GM04503 (cell line): ENCODE measurements at places on chromosomes 7 and 10.

DNA sequence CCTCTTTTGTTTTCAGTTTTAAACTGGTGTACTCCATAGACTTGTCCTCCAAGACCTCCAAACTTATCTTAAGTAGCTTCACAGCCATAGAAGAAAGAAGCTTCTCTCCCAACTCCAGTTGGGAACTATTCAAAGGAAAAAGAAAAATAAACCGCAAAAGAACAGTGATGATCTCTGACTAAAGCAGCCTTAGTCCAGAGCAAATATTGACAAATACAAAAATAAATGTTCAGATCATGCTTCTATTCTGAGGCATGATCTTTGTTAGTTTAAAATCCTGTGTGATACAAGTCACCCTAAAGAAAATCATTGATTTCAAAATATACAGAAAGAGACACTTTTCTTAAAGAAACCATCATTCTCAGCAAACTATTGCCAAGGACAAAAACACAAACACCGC is 373.0 kb upstream of the SMIM30 start:
- DNase-seq, result no peak

GRCh38 chr7:112395893-112396292 is 54.4 kb upstream of the IFRD1 start:
- no peak for DNase-seq

GRCh38 chr7:141464551-141464950 is 86.7 kb upstream of the AGK start:
- no peak for DNase-seq

GRCh38 chr7:43616977-43617376 is 34.1 kb downstream of the STK17A start:
- no peak for DNase-seq

GRCh38 chr10:52951824-52952223 is 179.2 kb upstream of the MBL2 start:
- DNase-seq, result no peak

DNA sequence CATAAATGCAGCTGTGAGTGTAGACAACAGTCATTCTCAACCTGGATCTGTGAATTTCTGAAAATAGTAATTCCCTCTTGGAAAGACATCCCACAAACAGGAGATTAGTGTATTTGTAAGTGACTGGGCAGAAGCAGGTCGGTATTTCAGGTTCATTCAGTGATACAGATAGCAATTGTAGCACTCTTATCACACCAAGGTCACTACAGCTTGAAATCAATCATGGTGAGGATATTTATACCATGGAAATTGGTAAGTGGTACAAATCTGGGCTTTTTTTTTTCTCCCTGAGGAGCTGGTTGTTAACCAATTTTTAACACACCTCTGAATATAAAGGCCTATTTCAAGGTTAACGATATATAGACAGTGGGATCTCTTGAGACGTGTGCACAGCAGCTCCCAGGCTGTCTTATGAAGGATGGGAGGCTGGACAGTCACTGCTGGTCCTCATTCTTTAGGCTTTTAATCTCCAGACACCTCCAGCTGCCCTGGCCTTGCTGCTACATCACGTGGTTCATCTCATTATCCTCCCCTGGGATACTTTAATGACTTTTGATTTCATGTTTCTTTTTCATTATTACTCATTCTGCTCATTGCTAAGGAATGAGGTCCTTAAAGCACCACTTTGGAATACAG is 87.1 kb downstream of the ITGA8 start:
- DNase-seq, result no peak

DNA sequence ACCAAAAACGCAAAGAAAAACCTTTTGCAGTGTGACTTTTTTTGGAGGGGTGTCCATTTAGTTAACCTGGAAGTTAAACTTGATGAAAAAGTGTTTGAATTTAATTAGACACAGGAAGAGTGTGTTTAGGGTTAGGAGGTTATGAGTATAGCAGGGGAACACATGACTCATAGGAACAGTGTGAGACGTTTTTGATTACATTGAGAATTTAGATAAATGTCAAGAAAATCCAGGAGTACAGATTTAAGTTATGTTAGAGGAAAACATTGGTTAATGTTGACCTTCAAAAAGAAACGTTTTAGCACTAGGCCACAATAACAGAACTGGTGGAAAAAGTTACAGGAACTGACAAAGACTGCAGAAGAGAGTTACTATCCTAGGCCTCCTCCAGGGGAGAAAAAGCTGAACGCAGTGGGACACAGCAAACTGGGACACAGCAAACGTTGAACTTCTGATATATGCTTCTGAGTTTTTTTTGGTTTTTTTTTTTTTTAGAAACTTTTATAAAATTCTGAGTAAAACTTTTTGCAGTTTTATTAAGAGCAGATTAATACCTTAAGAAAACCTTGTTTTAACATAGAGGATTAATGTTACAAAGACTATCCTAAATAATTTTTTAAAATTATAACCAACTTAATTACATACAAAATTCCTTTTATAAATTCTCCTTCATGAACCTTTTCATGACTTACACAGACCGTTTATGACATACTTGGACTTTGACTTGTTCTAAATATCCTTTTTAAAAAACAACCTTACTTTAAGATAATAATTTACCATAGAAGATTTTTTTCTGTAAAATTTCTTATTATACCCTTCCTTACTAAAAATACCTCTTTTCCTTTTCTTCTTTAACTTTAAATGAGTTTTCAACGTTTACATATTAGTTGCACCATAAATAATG is 22.2 kb downstream of the LANCL2 start:
- DNase-seq, result no peak

GRCh38 chr10:12841826-12842225 is 159.7 kb downstream of the CCDC3 start:
- DNase-seq, result no peak

GRCh38 chr7:140610204-140611165 is 30.1 kb downstream of the DENND2A start:
- no peak for DNase-seq

DNA sequence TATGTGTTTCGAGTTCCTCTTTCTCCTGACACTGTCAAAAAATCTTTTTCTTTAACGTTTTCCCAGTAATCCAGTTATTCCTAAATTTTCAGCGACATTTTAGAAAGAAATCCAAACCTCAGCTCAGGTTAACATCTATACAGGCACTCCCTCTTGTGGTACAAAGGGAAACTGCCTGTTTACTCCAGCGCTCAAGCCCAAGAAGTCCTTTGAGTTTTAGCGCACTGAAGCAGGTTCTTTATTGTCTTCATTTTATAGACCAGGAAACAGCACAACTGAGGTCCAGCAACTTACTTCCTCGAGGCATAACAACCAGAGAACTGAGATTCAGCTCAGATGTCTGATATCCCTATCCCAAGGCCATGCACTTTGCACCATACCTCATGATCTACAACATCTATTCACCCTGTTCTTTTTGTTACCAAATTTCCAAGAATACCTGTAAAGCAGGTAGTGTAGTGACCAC is 287.2 kb upstream of the MKLN1 start:
- no peak for DNase-seq

DNA sequence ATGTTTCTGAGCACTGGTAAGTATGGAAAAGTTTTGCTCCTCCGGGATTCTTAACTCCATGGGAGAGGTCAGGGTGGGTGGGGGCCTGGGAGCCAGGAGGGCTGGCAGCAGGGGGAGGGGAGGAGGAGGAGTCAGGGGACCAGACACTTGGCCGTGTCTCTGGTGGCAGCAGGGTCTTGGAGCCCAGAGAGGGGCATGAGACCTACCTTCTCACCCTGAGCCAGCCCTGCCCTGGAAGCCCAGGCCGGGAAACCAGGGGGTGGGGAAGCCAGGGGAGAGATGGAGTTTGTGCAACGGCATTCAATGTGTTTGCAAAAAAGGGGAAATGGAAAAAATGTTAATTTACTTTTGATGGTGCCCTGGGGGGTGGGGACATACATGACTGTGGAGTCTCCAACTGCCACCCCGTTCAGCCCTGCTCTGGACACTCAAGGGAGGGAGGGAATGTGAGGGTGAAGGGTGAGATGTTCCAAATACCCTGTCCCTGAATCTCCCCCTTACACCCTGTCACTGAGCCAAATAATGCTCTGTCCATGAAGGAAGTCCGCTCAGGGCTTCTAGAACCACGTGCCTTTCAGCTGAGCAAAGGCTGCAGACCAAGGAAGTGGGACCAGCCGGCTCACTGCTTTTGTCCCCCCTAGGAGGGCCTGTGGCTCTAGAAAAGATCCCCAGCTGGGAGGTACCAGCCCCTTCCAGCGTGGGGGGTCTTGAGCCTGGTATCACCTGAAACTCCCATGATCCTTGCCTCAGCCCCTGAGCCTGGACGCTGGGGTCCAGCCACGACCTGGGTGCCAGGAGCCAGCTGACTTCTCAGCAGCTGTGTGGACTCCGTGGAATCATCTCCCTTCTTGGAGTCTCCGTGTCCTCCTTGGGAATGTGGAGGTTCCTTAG is 48.3 kb downstream of the TMEM270 start:
- no peak for DNase-seq

DNA sequence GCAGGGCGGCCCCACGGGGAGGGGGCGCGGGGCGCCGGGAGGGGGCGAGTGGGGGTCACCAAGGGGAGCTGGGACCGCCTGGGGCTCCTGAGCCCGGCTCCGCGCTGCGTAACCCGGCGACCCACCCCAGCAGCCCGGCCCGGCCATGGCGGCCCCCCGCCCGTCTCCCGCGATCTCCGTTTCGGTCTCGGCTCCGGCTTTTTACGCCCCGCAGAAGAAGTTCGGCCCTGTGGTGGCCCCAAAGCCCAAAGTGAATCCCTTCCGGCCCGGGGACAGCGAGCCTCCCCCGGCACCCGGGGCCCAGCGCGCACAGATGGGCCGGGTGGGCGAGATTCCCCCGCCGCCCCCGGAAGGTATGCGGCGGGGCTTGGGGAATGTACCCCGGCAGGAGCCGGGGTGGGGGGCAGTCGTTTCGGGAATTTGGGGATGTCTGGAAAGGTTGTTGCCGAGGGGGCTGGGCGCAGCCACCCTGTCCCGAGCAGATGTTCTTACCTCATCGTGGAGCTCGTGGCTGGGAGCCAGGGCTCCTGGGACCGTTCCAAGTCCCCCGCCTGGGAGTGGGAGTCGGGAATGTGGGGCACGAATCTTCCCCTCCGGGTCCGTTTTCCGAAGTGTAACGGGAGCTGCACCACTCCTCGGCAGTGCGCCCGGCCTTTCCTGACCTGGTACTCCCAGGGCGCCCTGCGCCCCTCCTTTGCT is 431 bp downstream of the ZYX start:
- DNase-seq, result no peak

GRCh38 chr10:19576576-19576975 is 239.7 kb upstream of the PLXDC2 start:
- no peak for DNase-seq

DNA sequence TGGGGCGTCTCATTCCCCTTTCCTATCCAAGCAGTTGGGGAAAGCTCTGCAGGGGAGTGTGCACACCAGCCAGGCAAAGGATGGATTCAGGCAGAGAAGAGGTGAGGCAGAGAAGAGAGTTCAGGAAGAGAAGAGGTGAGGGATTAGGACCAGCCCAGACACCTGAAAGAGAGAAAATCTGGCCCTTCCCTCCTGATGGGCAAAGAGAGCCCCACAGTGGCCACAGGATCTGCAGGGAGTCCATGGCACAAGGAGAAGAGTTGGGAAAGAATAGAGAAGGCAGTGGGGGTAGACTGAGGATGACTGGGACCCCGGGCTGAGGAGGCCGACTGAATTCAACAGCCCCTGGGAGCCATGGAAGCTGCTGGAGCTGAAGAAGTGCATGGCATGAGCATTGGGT is 140.4 kb upstream of the ZMIZ1 start:
- DNase-seq, result no peak

DNA sequence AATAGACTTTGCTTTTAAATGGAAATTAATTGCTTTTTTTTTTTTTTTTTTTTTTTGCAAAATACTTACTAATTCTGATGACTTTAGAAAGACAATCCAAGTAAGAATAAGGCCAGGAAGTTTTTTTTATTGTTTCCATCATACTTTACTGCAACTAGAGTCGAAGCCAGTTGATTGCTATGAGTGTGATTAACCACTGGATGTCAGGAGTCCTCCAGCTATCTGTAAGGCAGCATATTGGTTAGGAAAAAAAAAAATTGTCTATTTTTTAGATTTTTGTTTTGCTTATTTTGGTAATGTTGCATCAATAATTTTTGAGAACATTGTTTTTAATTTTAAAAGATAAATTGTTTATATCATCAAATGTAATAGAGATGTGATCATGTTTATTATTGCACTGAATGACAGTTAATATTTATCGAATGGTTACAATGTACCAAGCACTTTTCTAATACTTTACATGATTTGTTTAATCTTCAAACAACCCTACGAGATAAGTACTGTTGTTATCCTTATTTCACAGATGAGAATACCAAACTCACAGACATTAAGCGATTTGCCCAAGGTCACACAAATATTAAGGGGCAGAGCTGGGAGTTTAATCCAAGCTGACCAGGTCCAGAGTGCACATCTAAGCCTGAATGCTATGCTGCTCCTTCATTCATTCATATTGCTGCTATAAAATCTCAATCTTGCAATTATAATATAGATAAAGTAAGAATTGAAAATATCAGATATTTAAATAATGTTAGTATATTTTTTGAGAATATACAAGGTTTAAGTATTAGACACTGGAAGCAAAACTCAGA is 19.9 kb upstream of the LMOD2 start:
- no peak for DNase-seq

DNA sequence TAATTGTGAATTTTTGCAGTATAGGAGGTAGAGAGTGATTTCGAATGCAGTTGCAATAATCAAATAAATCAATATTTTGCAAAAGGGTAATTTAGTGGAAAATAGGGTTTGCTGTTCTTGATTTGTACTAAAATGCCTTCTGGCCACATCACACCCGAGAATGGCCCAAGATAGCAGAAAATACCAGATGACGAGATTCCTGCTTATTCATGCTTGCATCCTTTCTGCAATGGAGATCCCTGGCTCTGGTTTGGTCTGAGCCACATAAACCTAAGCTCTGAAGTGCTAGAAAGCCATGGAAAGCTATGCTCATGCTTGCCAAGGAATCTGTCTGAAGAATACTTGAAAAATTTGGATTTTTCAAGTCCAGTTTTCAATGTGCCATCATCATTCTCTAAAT is 634.2 kb upstream of the COBL start:
- no peak for DNase-seq

GRCh38 chr7:116912269-116912909 is 40.9 kb upstream of the ST7 start:
- no peak for DNase-seq

DNA sequence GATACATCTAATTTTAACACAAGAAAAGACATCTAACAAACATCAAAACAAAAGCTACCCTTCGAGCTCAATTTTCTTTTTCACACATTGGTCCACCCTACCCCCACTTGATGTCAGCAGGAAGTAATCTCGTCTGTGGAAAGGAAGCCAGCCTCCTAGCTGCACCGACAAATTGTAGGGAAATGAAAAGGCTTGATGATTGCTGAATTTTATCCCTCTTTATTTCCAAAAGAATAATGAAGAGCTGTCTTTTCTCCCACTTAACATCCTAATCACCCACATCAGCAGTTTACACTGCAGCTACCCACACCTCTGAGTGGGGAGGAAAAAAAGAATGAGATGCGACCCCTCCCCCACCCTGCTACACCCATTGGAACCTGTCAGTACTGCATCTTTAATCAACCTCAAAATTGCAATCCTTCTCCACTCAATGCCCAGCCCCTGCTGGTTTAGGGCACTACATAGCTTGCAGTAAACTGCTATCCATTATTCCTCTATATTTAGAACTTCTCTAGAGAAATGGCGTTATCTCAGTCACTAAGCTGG is 10.6 kb upstream of the CPVL start:
- DNase-seq, result no peak

GRCh38 chr7:82521906-82522445 is 78.4 kb upstream of the CACNA2D1 start:
- no peak for DNase-seq

GRCh38 chr10:48659790-48660189 is 24.9 kb upstream of the WDFY4 start:
- no peak for DNase-seq
